ENCODE measurements at places on chromosomes 6 and 20.

DNA sequence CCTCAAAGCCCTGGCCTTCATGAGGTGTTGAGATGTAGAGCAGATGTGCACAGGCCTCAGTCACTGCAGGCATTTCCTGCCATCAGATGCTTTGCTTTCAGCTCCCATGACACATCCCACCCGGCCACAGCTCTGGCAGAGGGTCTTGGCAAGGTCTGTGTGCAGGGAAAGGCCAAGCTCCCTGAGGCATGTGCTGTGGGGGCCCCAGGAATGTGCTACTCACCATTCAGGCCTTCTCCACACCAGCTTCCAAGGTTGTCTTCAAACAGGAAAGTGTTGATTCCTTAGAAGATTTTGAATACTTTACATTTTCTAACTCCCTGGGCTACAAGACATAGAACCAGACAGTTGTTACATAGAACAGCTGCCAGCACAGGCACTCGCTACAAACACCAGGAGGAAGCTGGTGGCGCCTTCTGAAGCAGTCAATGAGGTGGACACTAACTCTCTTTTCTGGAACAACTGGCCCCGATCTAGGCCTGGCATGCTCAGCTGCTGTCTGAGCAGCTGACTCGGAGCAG is 27.8 kb downstream of the CASS4 start:
- DNase-seq = peak; percentile 27

GRCh38 chr6:17486680-17487079 is 93.3 kb downstream of the CAP2 start:
- no peak for DNase-seq

DNA sequence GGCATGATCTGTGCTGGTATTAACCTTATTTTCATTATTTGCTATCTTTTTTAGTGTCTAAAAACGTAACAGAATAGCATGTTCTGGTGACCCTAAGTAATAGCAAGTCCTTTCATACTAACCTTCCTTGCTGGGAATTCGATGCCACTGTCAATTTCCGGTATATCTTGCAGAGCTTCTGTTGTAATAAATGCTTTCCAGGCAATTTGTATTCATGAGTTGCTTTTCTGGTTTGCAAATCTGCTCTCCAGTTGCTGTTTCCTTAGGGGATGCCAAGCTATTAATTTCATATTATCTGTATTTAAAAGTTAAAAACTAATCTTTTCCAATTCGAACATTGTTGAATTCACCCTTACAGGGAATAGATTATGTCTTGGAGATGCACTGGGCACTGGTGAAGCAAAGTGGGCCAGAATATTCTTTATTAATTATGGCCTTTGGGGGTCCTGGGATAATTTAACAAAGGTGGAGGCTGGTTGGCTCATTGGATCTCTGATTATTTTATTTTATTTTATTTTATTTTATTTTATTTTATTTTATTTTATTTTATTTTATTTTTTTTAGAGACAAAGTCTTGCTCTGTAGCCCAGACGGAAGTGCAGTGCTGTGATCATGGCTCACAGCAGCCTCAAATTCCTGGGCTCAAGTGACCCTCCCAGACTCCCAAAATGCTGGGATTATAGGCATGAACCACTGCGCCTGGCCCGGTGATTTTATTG is 123.6 kb upstream of the GLP1R start:
- DNase-seq = no peak

DNA sequence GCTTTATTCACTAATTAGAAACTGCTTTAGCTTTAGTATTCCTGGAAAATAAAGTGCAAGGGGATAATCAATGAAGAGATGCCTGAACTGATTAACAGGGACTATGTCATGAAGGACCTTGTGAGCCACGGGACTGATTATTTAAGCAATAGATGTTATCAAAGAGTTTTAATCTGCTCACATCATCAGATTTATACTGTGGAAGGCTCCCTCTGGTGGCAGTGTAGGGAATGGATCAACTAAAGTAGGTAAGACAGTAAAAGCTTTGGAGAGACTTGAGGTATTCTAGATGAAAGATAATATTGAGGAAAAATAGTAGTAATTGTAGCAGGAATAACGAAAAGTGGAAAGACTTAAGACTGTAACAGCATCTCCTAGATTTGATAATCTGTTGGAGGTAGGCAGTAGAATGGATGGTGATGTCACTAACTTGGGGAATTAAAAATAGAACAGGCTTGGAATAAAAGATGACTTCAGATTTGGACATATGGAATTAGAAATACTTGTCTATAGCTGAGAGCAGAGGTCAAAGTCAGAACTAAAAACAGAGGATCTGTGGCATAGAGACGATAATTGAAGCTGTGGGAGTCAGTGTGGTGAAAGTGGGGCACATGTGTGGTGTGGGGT is 80.3 kb upstream of the HTR1E start:
- DNase-seq = no peak

- no peak for DNase-seq
Observed at GRCh38 chr6:95819939-95820338, 195.8 kb upstream of the FUT9 start.

DNA sequence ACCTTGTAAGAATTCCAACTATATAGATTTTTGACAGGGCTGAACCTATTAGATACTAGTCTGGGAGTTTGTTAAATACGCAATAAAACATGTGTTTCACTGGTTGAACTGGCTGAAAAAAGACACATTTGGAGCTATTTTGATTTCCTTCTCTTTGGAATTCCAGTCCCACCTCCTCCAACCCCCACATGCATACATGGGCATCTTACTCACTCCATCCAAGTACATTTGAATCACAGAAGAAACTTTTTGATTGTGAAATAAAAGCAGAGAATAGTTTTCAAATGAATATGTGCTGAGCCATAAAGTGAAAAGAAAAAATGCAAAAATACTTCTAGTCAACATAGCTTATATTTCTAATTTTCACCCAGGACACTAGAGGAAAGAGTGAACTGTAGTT is 33.9 kb upstream of the STXBP5 start:
- DNase-seq = no peak

GRCh38 chr6:34045771-34046170 is 100.1 kb downstream of the GRM4 start:
- no peak for DNase-seq

- DNase-seq = no peak
Observed at GRCh38 chr6:141728330-141728729, 404.4 kb upstream of the GJE1 start.

- no peak for DNase-seq
Observed at GRCh38 chr20:40339661-40340449, 349.2 kb downstream of the MAFB start.

GRCh38 chr6:7088076-7088742 is 19.6 kb upstream of the RREB1 start:
- no peak for DNase-seq

GRCh38 chr6:11604215-11604614 is 66.7 kb downstream of the TMEM170B start:
- DNase-seq = no peak

DNA sequence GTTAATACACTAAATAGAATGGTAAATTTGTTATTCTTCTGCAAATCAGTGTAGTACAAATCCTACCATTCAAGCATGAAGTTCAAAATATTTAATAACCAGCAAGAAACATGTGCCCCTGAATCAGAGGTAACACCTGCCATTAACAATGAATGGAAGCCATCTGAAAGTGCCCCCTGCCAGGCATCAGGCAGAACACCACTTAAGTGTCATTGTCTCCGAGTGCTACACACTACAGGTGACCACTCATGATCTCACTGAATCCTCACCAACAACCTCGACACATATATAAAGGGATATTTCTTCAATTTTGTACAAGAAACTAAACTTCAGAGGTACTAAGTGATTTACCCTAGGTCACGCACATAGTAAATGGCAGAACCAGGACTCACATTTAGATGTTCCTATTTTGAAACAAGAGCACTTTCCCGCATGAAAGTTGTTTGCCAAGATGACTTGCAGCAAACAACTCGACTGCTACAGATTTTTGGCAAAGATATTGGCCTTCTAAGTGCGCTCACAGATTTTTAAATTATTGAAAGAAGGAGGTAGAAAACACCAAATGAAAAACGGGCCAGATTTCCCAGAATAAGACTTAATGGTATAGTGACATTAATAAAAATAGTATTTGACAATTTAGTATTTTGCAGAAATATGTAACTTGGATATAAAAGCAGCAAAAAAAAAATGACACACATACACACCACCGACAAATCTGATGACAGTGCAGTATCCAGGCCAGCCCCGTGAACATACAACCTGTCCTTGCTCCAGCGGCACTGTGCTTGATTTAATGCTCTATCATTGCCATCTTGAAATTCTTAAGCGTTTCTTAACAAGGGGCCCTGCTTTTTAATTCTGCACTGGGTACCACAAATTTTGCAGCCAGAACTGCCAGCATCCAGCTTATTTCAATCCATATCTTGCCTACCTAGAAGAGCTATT is 274.5 kb downstream of the ALDH8A1 start:
- DNase-seq = no peak

GRCh38 chr6:144758602-144759001 is 473.5 kb downstream of the UTRN start:
- no peak for DNase-seq

DNA sequence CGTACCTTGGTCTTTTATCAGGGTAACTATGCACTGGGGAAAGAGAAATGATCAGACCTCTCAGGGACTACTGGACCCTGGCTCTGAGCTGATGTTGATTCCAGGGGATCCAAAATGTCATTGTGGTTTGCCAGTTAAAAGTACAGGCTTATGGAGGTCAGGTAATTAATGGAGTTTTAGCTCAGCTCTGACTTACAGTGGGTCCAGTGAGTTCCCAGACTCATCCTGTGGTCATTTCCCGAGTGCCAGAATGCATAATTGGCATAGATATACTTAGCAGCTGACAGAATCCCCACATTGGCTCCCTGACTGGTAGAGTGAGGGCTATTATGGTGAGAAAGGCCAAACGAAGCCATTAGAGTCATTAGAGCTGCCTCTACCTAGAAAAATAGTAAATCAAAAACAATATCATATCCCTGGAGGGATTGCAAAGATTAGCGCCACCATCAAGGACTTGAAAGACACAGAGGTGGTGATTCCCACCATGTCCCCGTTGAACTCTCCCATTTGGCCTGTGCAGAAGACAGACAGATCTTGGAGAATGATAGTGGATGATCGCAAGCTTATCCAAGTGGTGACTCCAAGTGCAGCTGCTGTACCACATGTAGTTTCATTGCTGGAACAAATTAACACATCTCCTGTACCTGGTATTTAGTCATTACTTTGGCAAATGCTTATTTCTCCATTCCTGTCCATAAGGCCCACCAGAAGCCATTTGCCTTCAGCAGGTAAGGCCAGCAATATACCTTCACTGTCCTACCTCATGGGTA is 152.4 kb downstream of the THBS2 start:
- no peak for DNase-seq

DNA sequence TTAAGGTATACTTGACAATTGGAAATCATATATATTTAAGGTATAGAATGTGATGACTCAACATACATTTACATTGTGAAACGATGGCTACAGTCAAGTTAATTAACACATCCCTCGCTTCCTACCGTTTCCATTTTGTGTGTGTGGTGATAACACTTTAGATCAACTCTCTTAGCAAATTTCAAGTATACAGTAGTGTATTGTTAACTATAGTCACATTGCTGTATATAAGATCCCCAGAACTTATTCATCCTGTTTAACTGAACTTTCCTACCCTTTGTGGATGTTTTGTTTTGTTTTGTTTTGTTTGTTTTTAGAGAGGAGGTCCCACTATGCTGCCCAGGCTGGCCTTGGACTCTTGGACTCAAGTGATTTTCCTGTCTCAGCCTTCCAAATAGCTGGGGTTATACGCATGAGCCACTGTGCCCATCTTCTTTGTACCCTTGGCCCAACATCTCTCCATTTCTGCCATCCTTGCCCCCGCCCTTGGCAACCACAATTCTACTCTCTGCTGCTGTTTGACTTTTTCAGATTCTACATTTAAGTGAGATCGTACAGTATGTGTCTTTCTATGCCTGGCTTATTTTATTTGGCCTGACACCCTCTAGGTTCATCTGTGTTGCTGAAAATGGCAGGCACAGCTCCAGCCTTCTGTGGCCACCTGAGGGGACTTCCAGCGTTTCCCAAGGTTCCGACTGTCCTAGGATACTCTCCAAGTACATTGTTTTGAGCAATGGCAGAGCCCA is 90.5 kb upstream of the SNX9 start:
- DNase-seq = no peak

- no peak for DNase-seq
Observed at GRCh38 chr6:157510323-157511188, 129.6 kb downstream of the ZDHHC14 start.

DNA sequence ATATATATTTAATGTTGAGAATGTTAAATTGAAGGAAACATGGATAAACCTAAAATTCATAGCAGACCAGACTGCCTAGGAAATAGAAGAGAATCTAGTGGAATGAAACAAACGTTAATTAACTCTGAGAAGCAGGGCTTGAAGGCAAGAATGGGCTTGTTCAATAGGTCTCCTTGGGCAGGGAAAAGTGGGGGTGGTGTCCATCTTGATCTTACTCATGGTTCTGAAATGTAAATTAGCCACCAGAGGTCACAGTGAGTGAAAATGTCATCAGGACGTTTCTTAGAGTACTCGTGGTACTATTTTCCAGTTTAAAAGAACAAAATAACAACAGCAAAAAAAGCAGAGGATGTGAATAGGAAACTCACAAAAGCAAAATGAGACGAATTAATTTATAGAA is 66.8 kb upstream of the BTBD3 start:
- peak; percentile 15 for DNase-seq

DNA sequence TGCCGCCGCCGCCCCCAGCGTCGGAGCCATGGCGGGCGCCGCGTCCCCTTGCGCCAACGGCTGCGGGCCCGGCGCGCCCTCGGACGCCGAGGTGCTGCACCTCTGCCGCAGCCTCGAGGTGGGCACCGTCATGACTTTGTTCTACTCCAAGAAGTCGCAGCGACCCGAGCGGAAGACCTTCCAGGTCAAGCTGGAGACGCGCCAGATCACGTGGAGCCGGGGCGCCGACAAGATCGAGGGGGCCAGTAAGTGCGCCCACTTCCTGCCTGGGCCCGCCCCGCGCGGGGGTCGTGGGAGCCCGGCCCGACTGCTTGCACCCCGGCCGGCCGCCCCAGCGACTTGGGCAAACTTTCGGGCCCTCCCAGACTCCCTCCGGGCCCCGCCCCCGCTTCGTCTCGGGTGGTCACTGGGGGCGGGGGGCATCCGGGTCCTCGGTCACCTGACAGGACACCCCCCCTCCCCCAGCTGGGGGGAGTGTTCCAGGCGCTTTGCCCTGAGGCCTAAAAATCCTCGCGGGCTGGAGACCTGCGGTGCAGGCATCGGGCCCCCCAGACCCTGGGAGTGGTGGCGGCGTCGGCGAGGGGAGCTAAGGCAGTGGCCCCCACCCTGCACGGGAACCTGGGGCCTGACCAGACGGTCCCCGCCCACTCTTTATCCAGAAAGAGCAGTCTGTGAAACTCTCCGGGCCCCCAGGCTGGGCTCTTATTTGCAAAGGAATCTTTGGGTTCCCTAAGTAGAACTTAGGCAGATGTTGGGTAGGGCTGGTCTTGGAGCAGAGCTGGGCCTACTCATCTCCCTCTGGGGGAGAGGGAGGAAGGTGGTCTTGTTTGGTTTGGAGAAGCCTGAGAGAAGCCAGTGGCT is 501 bp downstream of the PLCG1 start:
- peak; percentile 66 for DNase-seq

Measured in H54 (cell line).